ENCODE measurements at places on chromosomes 16 and 17.

DNA sequence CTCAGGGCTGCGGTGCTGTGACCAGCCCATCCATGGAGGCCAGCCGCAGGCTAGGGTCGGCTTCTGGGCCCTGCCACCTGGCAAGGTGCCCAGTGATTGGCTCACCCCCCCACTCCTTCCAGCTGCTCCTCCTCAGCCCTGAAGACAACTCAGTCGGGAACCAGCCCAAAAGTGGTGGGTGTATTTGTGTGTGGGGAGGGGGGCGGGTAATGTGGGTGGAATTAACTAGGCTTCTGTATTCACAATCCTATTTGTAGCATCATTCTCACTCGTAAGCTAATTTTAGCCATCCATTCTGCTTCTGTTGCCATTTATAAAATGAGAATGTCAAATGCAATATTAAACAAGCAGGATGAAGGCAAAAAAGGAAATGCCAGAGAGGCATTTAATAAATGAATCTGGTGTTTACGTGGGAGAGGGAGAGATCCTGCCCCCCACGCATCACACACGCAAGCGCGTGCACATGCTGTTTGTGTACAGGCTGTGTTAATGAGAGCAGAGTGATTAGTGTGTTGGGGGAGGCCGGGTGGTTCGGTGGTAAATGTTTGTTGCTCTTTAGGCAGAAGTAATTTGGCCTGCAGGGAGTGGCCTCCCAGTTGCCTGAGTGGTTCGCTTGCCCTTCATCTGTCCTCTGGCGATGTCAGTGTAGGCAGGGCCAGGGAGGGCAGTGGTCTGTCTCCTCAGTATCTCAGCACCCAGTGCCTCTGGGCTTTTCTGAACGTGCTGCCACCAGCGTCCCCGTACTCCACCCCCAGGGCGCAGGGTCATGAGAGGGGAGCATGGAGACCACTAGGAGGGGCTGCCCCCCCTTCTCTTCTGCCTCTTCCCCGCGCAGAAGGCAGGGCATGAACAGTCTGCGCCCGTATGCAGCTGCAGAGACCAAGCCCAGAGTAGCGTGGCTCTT is 140.1 kb downstream of the CCDC182 start:
- H3K4me3 ChIP-seq = no peak overlapping the region
- H3K27ac ChIP-seq = peak overlapping the region; percentile 24
- H3K36me3 ChIP-seq = no peaks in the 10 kb centered on the region
- no peaks in the 10 kb centered on the region for H3K27me3 ChIP-seq
- DNase-seq = peak; percentile 47

DNA sequence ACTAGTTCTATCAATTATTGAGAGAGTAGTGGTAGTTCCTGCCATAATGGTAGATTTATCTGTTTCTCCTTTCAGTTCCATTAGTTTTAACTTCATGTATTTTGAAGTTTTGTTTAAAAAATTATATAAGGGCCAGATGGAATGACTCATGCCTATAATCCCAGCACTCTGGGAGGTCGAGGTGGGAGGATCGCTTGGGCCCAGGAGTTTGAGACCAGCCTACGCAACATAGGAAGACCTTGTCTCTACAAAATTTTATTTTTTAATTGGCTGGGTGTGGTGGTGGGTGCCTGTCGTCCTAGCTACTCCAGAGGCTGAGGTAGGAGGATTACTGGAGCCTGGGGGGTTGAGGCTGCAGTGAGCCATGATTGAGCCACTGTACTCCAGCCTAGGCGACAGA is 14.1 kb upstream of the UBTF start:
- no peak overlapping the region for H3K4me3 ChIP-seq
- no peaks in the 10 kb centered on the region for H3K36me3 ChIP-seq
- no peaks in the 10 kb centered on the region for H3K4me1 ChIP-seq
- no peaks in the 10 kb centered on the region for H3K27me3 ChIP-seq
- DNase-seq = no peak

GRCh38 chr17:27430882-27431491 is 25.3 kb upstream of the KSR1 start:
- DNase-seq = no peak
- H3K4me3 ChIP-seq = no peak overlapping the region
- H3K27ac ChIP-seq = no peak overlapping the region
- no peaks in the 10 kb centered on the region for H3K36me3 ChIP-seq
- no peaks in the 10 kb centered on the region for H3K27me3 ChIP-seq

GRCh38 chr17:47980541-47980940 is 9.6 kb downstream of the CDK5RAP3 start:
- DNase-seq = no peak
- no peaks in the 10 kb centered on the region for H3K27me3 ChIP-seq
- H3K27ac ChIP-seq = no peak overlapping the region

DNA sequence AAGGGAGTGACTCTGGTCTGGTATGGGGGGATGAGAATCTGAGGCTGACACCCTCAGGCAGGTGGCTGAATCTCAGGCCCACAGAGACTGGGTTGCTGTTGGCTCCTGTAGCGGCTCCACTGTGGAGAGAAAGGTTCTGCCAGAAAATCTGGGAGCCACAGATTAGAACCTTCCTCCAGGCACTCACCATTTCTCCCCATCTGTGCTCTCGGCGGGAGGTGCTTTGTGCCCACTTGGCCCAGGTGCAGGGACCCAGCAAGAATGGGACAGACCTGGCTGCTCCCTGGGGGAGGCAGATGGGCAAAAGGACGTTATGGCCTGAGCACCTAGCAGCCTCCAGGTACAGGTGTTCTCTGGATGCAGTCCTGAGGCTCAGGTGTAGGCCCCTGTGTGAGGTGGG is 20.1 kb downstream of the RAB11FIP3 start:
- no peaks in the 10 kb centered on the region for H3K27me3 ChIP-seq
- no peaks in the 10 kb centered on the region for H3K36me3 ChIP-seq
- H3K4me1 ChIP-seq = no peaks in the 10 kb centered on the region
- no peak overlapping the region for H3K27ac ChIP-seq
- no peak overlapping the region for H3K4me3 ChIP-seq

- no peak overlapping the region for H3K27ac ChIP-seq
- no peak for DNase-seq
- H3K4me1 ChIP-seq = no peaks in the 10 kb centered on the region
- no peak overlapping the region for H3K4me3 ChIP-seq
- H3K36me3 ChIP-seq = no peaks in the 10 kb centered on the region
- H3K27me3 ChIP-seq = no peaks in the 10 kb centered on the region
These were observed 2.6 kb upstream of the SLC38A8 start for GRCh38 chr16:84045001-84045817.

- no peaks in the 10 kb centered on the region for H3K27me3 ChIP-seq
- DNase-seq = no peak
- no peaks in the 10 kb centered on the region for H3K4me1 ChIP-seq
These were observed 29.1 kb downstream of the MBTPS1 start for GRCh38 chr16:84087466-84088151.

GRCh38 chr16:23298290-23298915 is 3.7 kb upstream of the SCNN1B start:
- no peak for DNase-seq
- no peak overlapping the region for H3K27ac ChIP-seq
- H3K4me1 ChIP-seq = no peaks in the 10 kb centered on the region

DNA sequence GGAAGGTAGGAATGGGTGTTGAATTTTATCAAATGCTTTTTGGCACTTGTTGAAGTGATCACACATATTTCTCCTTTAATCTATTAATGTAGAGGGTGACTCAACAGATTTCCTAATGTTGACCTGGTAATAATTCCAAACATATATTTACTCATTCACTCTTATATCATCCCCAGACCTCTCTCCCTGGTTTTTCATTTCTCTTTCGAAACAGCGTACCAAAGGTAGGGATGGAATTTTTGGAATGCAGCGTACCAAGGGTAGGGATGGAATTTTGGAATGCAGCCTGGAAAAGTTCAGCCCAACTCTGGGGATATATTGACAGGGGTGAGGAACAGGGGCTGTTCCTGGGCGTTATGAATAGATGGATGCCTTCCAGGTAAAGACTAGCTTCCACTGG is 7.3 kb downstream of the KIF18B start:
- H3K27ac ChIP-seq = no peak overlapping the region
- H3K27me3 ChIP-seq = no peaks in the 10 kb centered on the region
- H3K36me3 ChIP-seq = no peaks in the 10 kb centered on the region
